ENCODE measurements at places on chromosomes 2 and 18.
A peak's percentile ranks its signal among the peaks of the same experiment; 100 is the strongest.

GRCh38 chr2:167752734-167753133 lies 494.7 kb downstream of the STK39 start:
- DNase-seq = no peak

GRCh38 chr2:233141901-233142300 lies 81.8 kb downstream of the INPP5D start:
- no peak for DNase-seq

GRCh38 chr18:13221869-13222855 lies 3.6 kb downstream of the LDLRAD4 start:
- no peak for DNase-seq

- DNase-seq = peak; percentile 46
Observed at GRCh38 chr2:148926981-148927401, 52.0 kb downstream of the KIF5C start.

GRCh38 chr2:155830817-155831579 lies 501.5 kb downstream of the NR4A2 start:
- DNase-seq = no peak

DNA sequence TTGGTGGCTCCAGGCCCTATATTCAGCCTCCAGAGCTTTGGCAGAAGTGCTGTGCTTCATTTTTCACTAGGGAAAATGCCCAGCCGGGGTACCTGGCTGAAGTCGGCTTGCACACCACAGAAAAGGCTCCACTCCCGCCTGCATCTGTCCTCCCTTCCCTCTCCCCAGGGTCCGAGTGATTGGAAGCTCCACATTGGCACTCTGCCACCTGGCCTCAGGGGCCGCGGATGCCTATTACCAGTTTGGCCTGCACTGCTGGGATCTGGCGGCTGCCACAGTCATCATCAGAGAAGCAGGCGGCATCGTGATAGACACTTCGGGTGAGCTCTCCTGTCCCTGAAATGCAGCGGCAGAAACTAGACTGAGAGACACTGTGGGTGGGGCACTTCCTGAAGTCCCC lies 47.4 kb downstream of the IMPA2 start:
- DNase-seq = no peak

- DNase-seq = peak; percentile 31
Observed at GRCh38 chr2:119659601-119660342, 19.2 kb upstream of the TMEM177 start.

DNA sequence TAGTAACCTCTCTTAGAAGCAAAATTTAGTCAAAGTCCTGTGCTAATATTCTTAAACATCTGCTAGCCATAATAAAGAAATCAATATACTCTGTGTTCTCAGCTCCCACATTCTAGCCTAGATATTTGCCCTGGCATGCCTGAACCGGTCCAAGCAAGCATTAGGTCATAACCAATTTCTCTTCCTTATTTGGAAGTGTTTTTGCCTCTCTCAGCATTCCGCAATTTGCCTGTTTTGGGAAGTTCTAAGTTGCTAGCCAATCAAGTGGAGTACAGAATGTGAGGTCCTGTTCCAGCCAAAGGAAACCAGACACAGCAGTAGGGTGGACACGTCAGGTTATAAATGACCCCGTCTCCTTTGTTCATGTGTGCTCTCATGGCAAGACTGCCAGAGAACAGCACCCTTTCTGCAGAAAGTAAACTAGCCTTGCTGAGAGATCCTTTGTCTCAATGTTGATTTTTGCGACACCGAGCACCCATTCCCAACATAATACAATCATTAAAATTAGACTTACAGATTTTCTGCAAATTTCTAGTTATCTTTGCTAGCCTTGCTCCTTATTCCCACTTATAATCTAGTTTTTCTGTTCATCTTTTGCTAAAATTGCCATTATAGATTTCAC lies 13.0 kb upstream of the SULT1C4 start:
- no peak for DNase-seq

- DNase-seq = no peak
Observed at GRCh38 chr2:140891614-140892212, 1239.1 kb downstream of the LRP1B start.

DNA sequence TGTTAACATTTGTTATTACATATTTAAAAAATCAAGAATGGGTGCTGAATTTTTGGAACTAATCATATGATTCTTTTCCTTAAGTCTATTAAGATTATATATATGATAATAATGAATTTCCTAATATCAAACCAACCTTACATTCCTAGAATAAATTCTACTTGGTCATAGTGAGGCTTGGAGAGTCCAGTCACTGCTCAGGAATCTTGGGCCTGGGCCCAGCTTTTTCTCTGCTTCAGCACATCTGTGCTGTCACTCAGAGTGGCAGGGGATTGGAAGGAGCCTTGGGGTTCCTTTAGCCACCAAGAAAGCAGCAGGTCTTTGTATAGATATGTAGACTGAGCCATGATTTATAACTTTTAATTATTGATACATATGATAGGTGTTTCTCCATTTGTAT lies 19.9 kb upstream of the ZAP70 start:
- no peak for DNase-seq

DNA sequence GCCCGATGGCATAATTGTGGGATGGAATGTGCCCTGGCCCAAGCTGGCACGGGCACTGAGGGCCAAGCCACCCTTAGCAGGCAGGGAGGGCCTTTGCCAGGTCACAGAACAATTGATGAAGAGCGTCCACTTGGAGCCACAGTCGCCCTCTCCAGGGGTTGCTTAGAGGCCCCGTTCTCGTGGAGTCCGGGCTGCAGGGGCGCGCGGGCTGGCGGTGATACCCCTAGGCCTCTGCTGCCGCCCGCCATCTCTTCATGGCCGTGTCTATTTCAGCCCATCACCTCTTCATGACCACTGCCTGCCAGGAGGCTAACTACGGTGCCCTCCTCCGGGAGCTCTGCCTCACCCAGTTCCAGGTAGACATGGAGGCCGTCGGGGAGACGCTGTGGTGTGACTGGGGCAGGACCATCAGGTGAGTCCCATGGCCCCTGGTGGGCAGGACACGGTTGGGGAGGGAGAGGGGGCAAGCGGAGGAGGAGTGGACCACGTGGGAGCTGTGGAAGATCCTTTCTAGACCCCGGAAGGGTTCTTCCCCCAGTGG lies 17.6 kb downstream of the RAMP1 start:
- DNase-seq = no peak

GRCh38 chr2:205731583-205731981 lies 49.3 kb downstream of the NRP2 start:
- no peak for DNase-seq

DNA sequence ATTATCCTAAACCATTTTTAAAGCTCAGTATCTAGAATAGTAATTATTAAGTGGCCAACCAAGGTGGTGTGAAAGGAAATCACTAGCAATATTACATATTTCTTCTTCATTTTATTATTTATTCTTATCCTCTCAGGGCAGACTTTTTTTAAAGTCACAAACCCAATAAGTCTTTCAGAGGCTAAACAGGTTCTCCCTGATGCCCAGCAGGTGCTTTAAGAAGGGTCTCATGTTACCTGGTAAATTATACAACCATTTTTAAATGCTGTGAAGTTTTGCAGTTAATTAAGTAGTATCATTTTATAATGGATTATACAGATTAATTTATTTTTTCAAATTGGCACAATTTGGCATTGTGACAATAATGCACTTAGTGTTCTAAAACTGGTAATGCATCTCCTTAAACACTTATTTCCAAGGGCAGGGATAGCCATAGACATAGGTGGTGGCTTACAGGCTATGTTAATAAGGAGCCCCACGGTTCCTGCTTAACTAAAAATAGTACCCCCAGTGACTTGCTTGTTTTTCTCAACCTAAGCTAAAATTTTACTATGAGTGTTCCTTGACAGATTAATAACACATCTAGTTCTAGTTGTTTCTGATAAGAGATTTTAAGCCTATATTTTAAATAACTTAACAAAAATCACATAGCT lies 67.0 kb downstream of the PMS1 start:
- DNase-seq = no peak

- DNase-seq = no peak
Observed at GRCh38 chr2:24434541-24434940, 56.5 kb upstream of the NCOA1 start.

GRCh38 chr2:10151462-10151861 lies 28.9 kb downstream of the RRM2 start:
- no peak for DNase-seq

DNA sequence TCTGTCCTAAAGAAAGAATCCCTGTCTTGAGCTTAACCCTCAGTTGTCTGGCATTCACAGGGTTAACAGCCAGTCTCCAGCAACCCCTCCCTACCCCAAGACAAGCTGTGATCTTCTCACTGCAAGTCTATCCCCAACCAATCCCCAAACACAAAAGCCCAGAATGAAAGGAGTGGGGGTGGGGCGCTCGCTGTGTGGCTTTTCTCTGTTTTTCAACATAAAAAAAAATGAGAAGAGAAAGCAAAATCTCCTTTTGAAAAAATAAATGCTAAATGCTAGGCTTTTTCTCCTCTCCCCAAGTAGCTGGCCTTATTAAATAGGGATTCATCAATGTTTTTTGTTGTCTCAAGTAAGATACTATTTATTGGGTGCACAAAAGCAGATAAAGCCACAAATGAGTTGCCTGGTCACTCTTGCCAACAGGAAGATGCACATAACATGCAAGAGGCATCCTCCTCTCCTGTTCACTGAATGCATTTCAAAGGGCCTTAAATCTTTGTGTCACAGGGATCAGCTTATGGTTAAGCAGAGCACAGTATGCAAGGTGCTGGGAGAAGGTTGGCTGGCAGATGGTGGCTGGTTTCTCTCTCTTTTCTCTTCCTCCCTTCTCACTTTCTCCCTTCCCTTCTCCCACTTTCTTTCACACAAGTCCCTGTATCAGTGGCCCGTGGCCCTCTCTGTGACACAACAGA lies 225.6 kb downstream of the CMPK2 start:
- no peak for DNase-seq

DNA sequence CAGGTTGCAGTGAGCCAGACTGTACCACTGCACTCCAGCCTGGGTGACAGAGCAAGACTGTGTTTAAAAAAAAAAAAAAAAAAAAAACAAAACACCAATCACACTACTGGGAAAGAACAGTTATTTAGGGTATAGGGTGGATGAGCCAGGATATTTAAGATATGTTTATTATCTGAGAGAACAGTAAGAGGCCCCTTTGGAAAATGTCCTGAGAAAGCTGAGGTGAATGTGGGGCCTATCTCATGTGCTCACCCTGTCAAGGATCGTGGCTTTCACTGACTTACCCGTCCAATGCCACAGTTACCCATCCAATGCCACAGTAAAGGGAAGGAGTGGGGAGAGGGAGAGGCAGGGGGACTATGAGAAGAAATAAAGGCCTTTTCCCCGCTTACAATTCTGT lies 19.9 kb upstream of the ENOSF1 start:
- no peak for DNase-seq
